Epithelial cell of esophagus (primary cell): ENCODE measurements at places on chromosomes 4 and X.

- peak; percentile 50 for DNase-seq
Observed at GRCh38 chr4:69649207-69649606, 3.8 kb downstream of the UGT2A1 start.

DNA sequence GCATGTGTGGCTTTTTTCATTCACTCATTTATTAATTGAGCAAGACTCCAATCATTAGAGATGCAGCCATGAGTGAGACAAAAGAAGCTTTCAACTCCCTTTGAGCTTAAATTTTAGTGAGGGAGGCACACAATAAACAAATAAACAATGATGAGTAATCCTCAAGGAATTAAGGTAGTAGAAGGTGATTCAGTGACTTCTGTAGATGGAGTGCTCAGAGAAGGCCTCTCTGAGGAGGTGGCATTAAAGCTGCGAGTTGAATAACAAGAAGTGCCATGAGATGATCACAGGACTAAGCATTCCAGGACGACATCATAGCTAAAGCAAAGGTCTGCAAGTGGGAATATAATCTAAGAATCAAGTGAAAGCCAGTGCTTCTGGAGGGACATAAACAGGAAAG, 77.6 kb downstream of the NWD2 start:
- no peak for DNase-seq

DNA sequence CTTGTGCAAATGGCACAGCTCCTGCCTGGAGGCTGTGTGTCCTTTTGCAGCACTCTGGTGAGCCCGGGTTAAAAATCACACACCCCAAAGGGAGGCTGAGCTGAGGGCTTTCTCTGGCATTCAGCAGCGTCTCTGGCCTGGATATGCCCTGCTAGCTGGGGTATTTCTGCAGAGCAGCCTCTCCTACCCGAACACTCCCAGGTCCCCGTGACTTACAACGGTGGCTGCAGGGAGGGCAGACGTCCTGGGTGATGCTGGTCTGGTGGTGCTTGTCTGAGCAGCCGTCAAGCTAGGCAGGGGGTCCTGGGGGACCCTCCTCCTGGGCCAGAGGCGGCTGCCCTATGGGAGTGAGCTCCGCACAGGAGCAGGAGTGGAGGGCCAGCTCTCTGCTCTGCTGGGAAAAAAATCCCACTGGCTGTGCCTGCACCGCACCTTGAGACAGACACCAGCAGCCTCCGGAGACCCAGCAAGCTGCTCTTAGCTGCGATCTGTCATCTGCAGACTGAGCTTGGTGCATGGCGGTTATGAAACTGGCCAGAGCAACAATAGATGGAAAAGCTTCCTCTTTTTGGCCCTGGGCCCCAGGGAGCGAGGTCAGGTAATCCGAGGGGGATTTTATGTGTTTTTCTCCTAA, 41.3 kb upstream of the ASMTL start:
- no peak for DNase-seq

- no peak for DNase-seq
Observed at GRCh38 chrX:71256856-71257255, 2.9 kb upstream of the ZMYM3 start.

DNA sequence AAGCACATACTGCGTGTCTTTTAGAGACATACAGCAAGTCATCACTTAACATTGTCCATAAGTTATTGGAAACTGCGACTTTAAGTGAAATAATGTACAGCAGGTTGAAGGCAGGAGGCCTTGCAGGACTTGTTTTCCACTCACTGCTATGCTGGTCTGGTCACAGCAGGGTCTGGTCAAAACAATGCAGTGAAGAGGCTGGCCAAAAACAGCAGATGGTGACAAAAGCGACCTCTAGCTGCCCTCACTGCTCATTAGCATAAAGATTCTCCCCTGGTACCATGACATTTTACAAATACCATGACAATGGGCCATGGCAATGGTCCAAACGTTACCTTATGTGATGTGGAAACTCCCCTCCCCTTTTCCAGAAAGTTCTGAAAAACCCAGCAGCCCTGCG, 1283.6 kb downstream of the FSTL5 start:
- DNase-seq = no peak

GRCh38 chr4:146278986-146279385, 64.6 kb downstream of the REELD1 start:
- DNase-seq = no peak

DNA sequence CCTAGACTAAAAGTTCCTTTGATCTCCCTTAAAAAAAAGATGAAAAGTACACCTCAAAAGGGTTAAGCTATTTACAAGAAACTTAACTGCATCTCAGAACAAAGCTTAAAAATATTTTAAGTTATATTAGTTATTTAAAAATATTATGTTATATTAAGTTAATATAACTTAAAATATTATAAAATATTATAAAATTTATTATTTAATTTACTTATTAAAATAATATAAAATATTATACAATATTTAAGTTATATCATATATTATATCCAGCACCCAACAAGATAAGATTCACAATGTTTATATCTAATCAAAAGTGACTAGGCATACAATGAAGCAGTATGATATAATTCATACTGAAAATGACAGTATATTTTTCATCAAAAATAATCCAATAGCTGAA, 296.9 kb downstream of the DCHS2 start:
- no peak for DNase-seq

DNA sequence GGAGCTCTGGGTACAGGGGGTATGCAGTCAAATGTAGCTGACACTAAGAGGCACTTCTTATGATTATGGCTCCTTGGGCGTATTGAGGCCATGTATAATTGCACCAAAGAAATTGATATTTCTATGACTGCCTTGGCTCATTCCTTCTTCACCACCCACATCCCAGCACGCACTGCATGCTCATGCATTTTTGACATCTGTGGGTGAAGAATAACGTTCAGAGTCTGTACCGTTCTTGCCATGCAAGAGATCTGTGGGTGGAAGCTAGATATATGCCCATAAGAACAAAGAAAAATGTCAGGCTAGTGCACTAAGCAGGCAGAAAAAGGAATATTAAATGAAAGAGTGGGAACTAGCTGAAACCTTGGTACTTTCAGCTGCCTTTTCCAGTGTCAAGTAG, 93.4 kb downstream of the EMCN start:
- DNase-seq = no peak
